ENCODE measurements at places on chromosomes 4 and X.

- no peak for DNase-seq
Measured at GRCh38 chr4:2068566-2068965, 9.4 kb downstream of the NAT8L start.

DNA sequence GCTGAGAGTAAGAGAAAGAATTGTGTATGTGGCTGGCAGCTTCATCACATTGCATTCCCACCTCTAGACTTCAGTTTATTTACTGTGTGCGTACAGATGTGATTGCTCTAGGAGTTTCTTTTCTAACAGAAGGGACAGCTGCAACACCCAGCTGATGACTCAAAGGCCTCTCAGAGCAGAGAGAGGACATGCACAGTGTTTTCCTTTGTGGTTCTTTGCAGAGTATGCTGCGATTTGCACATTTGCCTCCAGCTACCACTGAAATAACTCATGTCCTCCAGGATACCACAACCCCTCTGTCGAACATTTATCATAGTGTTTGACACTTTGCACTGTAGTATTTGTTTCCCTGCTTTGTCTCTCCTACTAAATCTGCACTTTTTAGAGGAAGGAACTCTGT, 294.1 kb downstream of the STIM2 start:
- no peak for DNase-seq

GRCh38 chr4:39729557-39729956, 31.6 kb downstream of the UBE2K start:
- no peak for DNase-seq

- DNase-seq = no peak
Measured at GRCh38 chr4:10003666-10004065, 17.6 kb downstream of the SLC2A9 start.

DNA sequence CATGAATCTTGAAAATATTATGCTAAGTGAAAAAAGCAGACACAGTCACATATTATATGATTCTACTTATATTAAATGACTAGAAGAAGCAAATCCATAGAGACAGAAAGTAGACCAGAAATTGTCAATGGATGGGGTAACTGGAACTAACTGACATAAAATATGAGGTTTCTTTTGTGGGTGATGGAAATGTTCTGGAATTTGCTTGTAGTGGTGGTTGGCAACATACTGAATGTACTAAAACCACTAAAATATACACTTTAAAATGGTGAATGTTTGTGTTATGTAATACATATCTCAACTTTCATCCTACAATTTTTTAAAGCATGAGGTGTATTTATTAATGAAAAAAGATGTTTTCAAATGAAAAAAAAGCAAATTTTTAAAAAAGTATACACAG, 14.7 kb downstream of the CNOT6L start:
- no peak for DNase-seq

DNA sequence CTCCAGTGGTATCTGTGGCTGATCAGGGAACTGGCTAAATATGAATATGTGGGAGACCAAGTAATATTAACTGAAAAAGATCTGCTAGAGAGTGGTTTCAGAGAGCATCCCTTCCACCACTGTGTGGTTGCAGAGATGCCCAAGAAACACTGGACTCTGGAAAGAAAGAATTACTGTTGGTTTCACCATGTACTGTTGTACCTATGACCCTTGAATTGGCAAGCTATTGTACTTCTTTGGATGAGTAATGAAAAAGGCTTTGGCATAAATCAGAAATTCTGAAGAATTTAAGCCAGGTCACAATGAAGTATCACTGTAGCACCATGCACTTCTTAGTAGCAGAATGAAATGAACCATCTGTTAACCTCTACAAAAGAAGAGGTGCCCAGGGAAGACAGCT, 134.4 kb upstream of the INTU start:
- no peak for DNase-seq

DNA sequence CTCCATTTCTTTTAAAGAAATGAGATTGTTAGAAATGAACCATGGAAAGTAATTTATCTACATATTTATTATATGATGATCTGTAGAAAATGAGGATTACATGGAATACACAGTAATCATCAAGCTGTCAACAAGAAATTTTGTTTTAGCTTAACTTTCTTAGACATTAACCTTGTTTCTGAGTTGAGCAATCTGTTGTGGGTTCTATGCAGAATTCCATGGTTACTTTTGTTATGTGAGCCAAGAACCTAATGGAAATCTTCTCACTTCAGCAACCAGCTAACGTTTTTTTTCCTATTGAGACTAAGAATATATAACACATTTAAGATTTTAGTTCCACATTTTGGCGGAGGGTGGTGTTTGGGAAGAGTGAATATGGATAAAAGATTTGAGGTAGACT, 136.1 kb upstream of the SLC4A4 start:
- DNase-seq = no peak

GRCh38 chr4:633976-634598, 8.7 kb downstream of the PDE6B start:
- no peak for DNase-seq

DNA sequence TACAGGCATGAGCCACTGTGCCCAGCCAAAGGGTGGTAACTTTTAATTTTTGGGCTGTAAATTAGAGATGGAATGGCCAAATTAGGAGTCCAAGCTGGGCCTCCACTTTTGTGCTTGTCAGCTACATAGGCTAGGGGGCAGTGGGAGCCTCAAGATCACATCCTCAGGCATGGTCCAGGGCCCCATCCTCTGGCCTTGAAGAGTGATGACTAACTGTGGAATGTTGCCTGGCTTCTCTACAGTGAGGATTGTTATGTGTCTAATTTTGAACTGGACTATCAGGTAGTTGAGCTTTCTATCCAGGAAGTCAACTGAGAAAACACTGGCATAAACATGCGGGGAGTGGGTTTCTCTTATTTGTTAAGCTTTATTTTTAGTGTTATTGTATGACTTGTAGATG, 33.0 kb downstream of the CCNG2 start:
- no peak for DNase-seq

DNA sequence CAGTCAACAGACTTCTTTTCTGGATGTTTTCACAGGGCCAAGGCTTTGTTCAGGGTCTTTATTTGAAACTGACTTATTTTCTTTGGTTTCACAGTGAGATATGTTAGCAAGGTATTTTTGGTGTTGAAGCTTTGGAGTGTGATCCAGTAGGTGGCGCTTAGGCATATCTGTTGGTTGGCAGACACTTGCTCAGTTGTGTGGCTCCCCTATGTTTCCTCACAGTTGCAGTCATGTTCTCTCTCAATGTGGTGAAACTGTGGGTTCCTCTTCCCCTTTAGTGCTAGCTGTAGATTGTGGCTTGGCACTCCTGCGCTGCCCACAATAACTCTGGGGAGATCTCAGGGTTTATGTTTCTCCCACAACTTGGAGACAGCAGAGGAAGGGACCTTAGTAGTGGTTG, 460.8 kb downstream of the SLITRK2 start:
- no peak for DNase-seq

DNA sequence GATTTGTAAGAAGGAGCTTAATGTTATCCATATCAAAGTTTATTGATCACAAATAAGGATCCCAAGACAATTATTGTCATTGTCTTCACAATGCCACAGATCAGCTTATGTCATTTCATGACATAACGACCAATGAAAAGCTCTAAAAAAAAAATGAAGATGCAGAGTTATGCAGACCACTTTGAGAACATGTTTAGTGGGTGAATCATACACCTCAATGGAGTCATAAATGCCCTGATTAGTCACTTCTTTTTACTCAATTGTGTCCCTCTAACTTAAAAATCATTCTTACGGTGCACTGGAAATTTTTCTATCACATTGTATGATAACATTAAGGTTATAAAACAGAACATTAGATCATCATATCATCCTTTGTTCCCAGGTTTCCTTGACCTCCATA, 87.6 kb upstream of the GABRG1 start:
- DNase-seq = no peak

- DNase-seq = peak; percentile 82
Measured at GRCh38 chrX:44542567-44543325, at the start of gene FUNDC1. Gene FUNDC1 (minus strand): TSS chrX:44542859. CDS start chrX:44542832, 27 bp downstream.

DNA sequence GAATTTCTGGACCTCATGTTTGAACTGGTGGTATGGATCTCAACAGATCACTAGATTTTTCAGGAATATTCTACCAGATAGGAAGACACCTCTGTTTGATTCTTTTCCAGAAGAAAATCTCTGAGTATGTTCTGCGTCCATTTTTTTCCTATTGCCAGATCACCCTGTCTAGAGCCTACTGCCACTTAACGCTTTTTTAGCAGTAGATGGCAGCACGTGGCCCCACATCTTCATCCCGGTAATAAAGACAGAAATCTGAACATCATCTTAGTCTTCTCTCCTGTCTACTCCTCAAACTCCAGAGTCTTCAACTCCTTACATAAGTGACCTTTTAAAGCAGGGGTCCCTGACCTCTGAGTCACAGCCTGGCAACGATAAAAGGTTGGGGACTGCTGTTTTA, 184.7 kb downstream of the TMA16 start:
- DNase-seq = no peak

DNA sequence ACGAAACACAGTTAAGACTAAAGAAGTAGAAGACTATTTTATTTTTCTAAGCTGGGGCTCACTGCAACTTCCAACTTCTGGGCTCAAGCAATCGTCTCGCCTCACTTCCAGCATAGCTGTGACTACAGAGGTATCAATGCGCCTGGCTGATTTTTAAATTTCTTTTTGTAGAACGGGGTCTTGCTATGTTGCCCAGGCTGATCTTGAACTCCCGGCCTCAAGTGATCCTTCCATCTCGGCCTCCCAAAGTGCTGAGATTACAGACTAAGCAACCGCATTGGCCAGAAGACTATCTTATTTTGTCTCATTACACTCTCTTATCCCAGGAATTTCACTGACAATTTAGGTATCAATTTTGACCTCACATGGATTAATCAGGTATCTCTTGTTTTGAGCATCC, 1.2 kb downstream of the LAMTOR3 start:
- DNase-seq = no peak

DNA sequence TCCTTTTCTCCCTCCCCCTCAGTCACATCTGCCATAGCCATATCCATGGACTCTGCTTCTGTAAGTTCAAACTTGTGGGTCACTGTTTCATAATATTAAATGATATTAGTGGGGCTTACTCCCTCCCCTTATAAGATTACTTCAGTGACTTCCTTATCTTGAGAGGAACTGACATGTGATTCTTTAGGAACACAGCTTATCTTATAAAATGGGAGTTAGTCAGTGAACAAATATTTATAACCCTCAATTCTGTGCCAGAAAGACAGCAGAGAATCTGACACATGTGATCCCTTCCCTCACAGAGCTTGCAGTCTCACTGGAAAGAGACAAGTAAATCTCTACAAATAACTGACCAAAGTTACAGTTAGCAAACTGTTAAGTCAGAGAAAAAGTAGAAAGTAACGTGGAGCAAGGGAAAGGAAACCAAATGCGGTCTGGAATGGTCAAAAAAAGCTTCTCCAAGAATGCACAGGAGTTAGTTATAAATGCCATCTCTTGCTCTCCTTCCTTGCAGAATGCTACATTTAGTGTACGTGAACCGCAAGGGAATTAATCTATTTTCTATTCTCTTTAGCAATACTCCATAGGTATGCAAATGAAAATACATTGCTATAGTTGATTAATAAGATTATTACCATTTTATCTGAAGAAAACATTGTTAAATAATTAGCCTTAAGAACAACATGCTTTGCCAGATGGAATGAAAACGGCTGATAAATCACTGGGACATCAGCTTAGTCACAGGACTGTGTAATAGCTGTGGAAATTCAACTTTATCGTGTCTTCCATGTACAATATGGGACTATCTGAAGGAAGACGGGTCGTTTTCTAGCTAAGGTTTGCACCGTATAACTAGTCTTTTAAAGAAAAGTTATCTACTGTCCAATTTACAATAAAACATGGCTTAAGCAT, 29.0 kb downstream of the SGMS2 start:
- DNase-seq = no peak

- no peak for DNase-seq
Measured at GRCh38 chr4:18397681-18398390, 376.3 kb upstream of the LCORL start.

- DNase-seq = no peak
Measured at GRCh38 chr4:128846063-128846462, 36.6 kb downstream of the JADE1 start.

DNA sequence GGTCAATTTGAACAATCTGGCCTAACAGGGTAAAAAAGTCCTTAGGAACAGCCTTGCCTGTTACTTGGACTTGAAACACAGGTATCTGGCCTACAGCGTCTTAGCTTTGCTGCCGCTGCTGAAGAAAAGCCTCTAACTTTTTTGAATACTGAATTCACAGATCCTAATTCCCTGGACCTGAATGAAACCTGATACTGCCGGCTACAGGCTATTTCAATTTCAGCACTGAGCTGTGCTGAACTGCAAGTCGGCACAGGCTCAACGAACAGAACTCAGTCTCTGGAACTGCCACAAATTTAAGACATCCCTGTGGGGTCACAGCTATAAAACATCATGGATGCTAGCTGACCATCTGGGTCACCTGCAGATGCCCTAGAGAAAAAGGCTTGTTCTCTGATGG, 7.2 kb downstream of the NR0B1 start:
- DNase-seq = no peak

- no peak for DNase-seq
Measured at GRCh38 chrX:141814213-141814857, 23.8 kb upstream of the MAGEC3 start.

GRCh38 chr4:141375855-141376254, 155.2 kb downstream of the ZNF330 start:
- DNase-seq = no peak

DNA sequence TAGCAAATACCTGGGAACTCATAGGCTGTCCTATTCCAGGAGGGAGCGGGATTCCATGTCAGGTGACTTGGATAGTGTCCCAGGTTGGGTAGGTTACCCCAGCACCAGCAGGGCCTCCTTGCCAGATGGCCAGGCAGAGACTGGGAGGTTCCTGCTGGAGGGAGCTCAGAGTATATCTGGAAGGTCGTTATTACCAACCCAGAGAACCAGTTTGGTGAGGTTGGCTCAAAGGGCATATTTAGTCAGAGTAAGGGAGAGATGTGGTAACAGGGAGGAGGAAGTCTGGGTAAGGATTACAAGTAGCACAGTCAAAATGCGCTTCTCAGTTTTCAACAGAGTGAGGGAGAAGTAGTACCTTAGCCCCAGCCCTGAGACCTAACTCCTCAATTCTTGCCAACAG, 53.3 kb upstream of the LNX1 start:
- DNase-seq = no peak

- no peak for DNase-seq
Measured at GRCh38 chrX:132412208-132412607, 76.6 kb downstream of the MBNL3 start.

- DNase-seq = no peak
Measured at GRCh38 chr4:81197864-81198524, 17.0 kb downstream of the PRKG2 start.

GRCh38 chrX:129510331-129510730, 13.0 kb downstream of the SMARCA1 start:
- no peak for DNase-seq

DNA sequence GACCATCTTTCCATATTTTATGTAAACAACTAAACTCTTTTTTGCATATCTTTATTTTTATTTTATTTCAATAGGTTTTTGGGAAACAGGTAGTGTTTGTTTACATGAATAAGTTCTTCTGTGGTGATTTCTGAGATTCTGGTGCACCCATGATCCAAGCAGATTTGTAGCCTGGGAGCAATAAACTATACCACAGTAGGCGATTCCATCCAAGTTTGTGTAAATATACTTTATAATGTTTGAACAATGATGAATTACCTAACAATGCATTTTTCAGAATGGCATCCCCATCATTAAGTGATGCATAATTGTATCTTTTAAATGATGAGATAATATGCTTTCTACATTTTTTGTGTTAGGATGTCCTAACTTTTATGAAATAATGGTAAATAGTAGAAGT, 39.2 kb upstream of the CYSLTR1 start:
- DNase-seq = no peak

Measured in stimulated activated CD8-positive, alpha-beta memory T cell treated with anti-CD3 and anti-CD28 coated beads, Interleukin-15, amount 100 ng/mL, for 4 hours (primary cell).